Activated CD8-positive, alpha-beta memory T cell treated with anti-CD3 and anti-CD28 coated beads for 1 hour (primary cell): ENCODE measurements at places on chromosomes 7 and 10.

DNA sequence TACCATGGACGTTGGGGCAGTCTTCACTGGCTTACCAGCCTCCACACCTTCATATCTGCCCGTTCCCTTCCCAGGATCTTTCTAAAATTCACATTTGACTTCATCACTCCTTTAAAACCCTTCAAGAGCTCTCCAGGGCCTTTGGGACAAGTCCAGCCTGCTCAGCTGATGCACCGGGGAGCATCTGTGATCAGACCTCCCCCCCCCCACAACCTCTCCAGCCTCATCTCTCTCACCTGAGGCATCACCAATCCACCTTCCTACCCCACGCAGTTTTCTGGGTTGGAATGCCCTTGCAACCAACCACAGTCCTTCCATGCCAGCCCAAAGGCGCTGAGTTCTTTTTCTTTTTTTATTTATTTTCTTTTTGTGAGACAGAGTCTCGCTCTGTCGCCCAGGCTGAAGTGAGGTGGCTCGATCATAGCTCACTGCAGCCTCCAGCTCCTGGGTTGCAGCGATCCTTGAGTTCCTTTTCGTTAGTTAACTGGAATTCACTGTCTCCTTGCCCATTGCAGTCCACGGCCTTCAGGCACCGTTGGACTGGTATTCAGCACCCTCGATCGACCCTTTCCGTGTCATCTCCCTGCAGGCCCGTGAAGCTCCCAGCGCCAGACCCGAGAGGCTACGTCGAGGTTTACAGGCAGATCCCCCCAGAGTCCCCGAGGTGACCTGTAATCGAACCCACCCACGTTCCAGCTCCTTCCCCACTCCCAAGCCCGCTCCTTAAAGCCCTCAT lies 654 bp downstream of the ALKBH4 start:
- no peak for DNase-seq

GRCh38 chr7:94012746-94013145 lies 8.6 kb upstream of the BET1 start:
- DNase-seq: no peak

GRCh38 chr7:151652111-151652510 lies 132.4 kb upstream of the RHEB start:
- DNase-seq: no peak

DNA sequence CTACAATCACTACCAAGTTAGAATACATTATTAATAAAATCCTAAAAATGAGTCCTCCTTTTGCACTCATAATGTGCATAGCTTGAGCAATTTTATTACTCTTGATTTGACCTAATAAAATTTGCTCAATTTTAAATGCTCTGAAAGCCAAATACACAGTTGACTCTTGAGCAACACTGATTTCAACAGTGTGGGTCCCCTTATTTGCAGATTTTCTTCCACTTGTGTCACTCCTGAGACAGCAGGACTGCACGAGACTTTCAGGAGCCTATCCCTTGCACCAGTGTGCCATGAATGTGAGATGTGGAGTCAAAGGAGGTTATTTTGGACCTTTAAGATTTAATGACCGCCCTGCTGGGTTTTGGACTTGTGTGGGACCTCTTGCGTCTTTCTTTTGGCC lies 23.2 kb downstream of the RNF216 start:
- DNase-seq: no peak

DNA sequence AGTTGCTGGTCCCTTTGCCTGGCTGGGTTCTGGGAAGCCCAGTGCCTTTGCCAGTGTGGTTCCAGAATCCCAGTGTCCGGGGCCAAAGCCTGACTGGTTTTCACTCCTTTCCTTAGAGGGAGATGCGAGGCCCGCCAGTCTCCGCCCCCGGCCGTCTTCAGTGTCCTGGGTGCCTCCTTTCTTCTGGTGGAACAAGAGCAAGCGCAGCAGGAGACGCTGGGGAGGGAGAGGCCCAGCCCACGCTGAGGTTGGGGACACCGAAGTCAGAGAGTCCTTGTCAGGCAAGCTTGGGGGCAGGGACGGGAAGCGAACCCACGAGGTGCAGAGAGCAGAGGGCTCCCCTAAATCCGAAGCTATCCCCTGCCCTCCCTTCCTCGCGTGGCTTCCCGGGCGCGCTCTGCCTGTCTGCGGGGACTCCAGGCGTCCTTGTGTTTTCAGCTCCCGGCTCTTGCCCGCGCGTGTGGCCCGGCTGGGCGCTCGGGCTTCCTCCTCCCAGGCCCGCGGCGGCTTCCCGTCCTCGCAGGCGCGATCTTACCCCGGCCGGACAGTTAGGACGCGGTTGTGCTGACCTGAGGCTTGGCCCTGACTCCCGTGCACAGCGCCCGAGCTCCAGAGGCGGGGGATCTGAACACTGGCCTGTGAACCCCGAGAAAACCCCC lies 60.6 kb upstream of the UBE3C start:
- DNase-seq: no peak

DNA sequence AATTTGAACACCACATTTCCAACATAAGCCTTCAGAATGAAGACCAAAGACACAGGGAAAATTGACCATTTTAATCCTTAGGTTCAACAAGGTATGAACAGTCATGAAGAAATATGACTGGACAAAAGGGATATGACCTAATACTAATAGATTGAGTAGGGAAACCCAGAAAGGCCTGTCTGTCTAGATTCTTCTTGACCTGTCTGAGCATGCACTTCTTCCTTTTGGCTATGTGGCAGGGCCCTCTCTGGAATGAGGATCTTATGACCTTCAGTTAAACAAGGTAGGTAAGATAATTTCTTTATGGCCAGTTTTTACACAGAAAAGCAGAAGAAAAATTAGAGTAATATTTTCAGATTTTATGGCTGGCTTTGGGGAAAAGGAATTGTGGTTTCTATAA lies 3.0 kb upstream of the PHYHIPL start:
- no peak for DNase-seq

- no peak for DNase-seq
These were observed 62.4 kb upstream of the GDF10 start for GRCh38 chr10:47237316-47238260.

DNA sequence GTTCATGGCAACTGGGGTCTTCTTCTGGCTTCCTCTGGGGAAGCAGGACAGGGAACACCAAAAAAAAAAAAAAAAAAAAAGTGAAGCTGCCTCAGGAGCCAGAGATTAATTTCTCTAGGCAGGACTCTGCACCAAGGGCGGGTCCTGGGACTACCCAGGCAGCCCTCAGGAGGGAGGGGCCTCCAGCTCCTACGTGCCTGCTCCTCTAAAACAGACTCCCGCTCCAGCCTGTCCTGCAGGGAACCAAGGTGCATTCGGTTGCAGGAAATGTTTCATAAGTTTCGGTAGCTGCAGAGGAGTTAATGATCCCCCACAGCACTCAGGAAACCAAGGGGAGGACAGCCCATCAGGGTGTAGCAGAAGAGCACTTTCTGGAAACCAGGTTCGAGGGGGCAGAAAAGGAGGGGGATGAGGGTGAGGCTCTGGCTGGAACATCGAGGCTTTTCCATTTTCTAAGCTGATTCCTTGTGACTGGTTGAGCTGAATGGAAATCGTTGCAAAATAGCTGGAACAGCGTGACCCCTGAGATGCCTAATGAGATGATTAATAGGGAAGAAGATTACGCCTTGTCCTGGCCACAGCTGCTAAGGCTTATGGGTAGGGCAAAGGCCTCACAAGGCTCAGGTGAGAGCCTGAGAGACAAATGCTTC lies 84.2 kb downstream of the STRA8 start:
- DNase-seq: no peak

GRCh38 chr10:45420453-45421192 lies 46.6 kb downstream of the ALOX5 start:
- peak; percentile 28 for DNase-seq

- DNase-seq: no peak
These were observed 58.0 kb downstream of the NUDCD3 start for GRCh38 chr7:44432381-44432977.

DNA sequence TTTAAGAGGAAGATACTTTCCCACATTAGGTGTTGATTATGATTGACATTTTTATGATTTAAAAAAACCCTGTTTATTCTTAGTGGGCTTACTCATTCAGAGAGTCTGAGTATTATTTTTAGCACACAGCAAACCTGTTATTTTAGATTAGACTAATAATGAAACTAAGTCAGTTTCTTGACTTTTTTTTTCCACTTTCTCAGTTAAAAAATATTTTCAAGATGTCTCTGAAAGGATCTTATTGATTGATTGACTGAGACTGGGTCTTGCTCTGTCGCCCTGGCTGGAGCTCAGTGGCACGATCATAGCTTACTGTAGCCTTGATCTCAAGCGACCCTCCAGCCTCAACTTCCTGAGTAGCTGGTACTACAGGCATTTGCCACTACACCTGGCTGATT lies 20.4 kb upstream of the INPP5F start:
- DNase-seq: no peak

- no peak for DNase-seq
These were observed 30.3 kb upstream of the ATXN7L1 start for GRCh38 chr7:105906695-105907094.

GRCh38 chr7:155804897-155805825 lies 7.1 kb downstream of the SHH start:
- peak; percentile 22 for DNase-seq

DNA sequence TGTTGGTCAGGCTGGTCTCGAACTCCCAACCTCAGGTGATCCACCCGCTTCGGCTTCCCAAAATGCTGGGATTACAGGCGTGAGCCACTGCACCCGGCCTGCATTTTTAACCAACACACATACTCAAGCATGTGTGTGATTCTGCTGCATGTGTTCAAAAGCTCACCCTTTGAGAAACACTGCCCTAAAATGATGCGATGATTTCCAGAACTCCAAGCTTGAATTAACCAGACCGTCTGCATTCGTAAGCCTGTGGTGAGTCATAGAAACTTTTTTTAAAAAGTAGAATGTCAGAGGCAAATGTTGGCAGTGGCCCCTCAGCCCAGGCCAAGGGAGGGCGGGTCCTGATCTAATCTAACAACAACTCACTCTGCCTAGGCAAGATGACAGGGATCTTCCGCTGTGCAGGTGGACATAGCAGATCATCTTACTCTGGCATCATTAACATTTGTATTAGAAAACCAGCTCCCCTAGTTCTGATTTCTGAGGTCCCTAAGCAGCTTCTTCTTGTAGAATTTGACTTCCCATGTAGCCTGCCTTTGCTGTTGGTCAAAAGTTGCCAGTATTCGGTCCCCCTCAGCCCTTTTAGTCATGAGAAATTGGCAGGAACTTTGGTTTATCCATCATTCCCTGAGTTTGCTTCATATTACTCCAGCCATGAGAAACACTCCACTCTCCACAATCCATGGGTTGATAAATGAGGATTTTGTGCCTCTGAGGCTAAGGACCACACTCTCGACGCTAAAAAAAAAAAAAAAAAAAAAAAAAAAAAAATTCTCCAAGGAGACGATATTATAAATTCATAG lies 190.4 kb downstream of the SKIDA1 start:
- DNase-seq: no peak

GRCh38 chr7:8423057-8423456 lies 10.4 kb upstream of the NXPH1 start:
- no peak for DNase-seq

GRCh38 chr10:81498011-81498551 lies 376.9 kb upstream of the NRG3 start:
- no peak for DNase-seq

DNA sequence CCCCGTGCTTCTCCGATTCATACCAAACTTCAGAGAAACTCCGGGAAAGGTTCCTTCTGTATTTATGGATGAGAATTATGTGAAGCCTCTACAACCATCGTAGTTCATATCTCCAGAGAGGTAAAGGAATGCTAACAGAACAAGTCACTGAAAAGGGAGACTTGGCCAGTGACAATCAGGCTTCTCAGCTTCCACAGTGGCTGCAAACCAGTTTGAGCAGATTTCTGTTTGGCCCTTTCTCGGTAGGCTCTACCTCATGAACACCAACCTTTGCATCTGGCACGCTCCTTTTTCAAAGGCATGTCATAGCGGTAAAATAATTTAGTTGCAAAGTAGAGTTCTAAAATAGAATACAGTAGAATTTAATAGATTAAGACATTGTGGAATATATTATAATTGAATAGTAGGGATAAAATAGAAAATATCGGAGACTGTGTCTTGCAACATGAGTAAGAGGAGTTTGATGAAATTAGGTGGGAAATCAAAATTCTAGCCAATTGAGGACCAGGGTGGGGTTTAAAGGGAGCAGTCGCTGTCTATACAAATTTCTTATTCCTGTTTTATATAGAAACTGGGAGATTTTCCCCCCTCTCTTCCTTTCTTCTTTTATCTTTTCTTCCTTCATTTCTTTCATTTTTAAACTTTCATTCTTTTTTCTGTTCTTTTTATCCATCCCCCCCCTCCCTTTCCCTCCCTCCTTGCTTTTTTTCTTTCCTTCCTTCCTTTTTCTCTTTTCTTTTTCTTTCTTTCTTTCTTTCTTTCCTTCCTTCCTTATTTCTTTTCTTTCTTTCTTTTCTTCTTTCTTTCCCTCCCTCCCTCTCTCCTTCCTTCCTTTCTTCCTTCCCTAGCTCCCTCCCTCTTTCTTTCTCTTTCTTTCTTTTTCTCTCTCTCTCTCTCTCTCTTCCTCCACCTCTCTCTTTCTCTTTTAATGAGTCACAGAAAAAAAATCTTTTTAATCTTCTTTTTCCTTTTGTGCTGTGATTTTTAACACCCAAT lies 161.5 kb upstream of the KLF6 start:
- no peak for DNase-seq

GRCh38 chr7:47846138-47846836 lies 102.0 kb downstream of the PKD1L1 start:
- no peak for DNase-seq

GRCh38 chr10:119346095-119346832 lies 138.9 kb downstream of the GRK5 start:
- DNase-seq: no peak

DNA sequence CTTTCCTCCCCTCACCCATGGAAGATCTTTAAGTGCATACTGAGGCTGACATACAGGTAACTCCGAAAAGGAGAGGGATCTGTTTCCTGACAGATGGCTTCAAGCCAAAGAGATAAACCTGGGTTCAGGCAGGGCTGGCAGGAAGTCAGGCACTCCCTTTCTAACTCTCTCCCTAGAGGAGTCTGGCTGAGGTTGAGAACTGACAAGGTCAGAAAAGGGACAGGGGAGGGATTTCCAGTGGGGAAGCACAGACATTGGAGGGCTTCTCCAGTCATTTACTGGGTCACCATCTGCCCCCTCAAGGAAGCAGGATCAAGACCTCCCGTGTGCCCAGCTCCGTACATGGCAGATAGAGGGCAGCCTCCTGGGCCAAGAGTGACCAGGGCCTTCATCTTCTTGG lies 31.6 kb downstream of the TLX1 start:
- no peak for DNase-seq

- DNase-seq: no peak
These were observed 76.6 kb downstream of the CYP26A1 start for GRCh38 chr10:93150289-93150688.

DNA sequence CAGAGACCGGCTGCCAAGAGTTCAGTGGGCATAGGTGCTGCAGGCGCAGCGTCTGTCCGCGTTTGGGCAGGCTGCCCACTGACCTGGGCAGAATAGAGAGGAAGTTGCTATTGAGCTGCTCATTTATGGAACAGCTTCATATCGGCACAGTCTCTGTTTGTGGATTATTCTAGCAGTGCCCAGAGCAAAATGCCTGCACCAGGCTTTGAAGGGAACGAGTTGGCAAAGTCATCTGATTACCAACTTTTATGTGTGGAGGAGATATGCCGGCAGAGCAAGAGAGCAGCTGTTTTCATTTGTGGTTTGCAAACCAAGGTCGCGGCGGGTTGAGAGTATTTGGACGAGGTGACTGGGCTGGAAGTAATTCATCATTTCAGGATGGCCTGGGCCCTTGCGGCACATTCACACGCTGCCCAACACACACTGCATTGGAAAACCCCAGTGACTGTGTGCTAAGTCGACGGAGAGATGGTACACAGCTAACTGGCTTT lies 228.5 kb downstream of the TCERG1L start:
- no peak for DNase-seq

GRCh38 chr10:81019029-81019890 lies 481.6 kb downstream of the SH2D4B start:
- no peak for DNase-seq
